ENCODE measurements at places on chromosomes 7 and 10.

GRCh38 chr7:4747746-4748145 is 27.7 kb upstream of the AP5Z1 start:
- no peak for DNase-seq

DNA sequence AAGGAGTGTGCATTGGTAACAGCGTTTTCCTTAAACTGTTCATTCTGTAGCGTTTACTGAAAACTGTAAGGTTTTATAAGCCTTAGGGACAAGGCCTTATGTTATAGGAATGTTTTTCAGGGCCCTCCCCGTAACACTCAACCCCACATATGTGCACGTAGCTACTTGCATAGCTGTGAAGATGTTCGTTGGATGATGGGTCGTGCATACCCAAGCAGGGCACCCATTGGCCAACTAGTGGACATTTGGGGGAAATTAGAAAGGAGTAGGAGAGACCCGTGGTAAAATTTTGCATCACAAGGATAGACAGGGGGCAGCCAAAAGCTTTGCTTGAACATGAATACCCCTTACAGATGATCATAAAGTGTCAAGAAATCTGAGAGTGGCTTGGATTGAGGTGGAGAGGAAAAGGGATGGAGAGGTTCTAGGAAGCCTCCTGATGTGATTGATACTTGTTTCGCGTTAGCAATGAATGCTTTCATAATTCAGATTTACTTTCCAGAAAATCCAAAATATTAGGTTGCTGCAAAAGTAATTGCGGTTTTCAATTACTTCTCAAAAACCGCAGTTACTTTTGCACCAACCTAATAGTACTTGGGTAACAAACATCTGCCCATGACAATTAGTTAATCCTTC is 878 bp downstream of the SEC61A2 start:
- peak; percentile 67 for DNase-seq

DNA sequence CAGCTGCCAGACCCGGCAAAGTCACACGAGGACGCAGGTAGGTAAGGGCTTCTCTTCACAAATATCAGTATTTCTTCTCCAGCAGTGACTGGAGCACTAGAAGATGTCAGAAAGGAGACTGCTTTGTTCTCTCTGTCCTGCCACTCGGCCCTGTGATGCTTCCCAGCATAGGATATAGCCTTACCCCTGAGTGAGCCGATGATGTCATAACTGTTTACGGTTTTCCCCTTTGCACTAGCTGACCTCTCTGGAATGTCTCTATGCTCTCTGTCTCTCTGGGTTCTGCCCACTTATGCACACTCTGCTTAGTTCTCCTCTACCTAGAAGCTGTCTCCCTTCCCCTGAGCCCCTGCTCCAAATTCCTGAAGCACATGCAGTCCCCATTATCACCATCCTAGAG is 167.5 kb upstream of the PODXL start:
- DNase-seq, result peak; percentile 40

DNA sequence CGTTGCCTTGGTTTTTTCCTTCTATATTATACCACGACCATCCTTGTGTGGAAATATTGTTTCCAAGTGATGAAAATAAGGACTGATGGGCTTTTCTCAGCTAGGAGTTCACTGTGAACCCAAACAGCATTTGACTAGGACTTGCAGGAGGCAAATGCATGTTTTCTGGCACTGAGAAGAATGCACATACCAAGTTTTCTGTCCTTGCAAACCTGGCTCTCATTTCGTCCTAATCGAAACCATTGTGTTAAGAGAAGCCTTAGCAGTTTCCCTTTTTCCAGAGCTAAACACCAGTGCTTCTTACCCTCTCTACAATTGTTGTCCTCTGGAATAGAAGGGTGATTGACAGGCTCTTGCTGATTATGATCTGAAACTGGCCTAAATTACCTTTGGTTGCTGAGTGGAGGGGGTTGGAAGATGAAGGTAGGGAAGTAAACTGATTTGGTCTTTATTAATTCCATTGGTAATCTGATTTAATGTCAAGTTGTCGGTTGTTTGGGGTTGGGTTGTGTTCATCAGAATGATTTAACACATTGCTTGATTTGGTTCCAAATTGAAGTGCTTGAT is 33.1 kb upstream of the ELMO1 start:
- no peak for DNase-seq

GRCh38 chr10:58412502-58412961 is 27.3 kb downstream of the TFAM start:
- DNase-seq, result no peak

DNA sequence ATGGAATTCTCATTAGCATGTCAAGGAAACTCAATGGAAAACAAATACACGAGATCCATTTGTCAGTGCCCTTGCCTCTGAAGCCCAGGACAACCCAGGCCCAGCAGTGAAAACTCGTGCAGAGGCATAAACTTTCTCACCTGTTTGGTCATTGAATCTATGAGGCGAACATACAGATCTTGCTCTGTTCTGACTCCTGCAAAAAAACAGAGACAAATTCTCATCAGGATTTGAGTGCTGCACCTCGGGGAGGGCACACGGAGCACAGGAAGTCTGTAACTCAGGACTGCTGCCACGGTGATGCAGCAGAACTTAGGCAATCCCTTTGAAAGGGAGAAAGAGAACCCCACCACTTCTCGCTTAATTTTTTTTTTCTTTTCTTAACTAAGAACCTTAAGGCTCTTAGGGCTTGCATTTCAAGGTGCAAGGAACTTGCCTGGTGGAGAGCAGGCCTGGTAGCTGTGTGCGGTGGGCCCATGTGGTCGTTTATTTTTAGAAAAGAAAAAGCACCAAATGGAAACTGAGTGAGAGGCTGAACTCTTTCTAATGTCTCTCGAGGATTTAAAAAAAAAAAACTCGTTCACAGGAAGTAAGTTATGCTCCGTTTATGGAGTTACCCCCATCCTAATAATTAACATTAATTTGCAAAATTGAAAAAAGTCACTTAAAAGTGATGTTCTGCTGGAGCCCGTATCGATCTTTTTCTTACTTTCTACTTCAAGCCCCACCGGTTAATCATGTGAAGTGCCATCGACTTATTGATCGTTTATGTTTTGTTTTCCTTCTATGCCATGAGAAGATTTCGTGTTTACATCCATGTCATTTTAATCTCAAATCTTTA is 1.8 kb downstream of the EBF3 start:
- no peak for DNase-seq

- no peak for DNase-seq
Observed at GRCh38 chr10:68423522-68423921, 16.4 kb upstream of the RUFY2 start.

Measured in hepatocyte (in vitro differentiated cells).